ENCODE measurements at places on chromosomes 6 and 20. TPM values are rescaled to one million over a fixed set of nuclear protein-coding genes. Genes with fewer than 3 reads are reported as not detected.

Gene CPNE1
- total RNA-seq = 130 TPM

Gene VGLL2
- not detected for total RNA-seq

Gene TREML1
- total RNA-seq = 0.16 TPM

Gene BEND6
- 0.16 TPM for total RNA-seq

Gene PKIB
- 0.88 TPM for total RNA-seq

Gene RAB32
- total RNA-seq = 5.7 TPM

Gene PCK1
- total RNA-seq = 0.64 TPM

Gene JPH2
- 1.0 TPM for total RNA-seq

Gene ITPR3
- total RNA-seq = 23.7 TPM

Gene EPPIN
- not detected for total RNA-seq

Gene B3GAT2
- not detected for total RNA-seq

Gene TRAPPC3L
- not detected for total RNA-seq

Gene CLDN20
- not detected for total RNA-seq

Gene MATN4
- 0.16 TPM for total RNA-seq

Gene DCDC2
- total RNA-seq = not detected

Gene MEP1A
- total RNA-seq = not detected

Gene ADTRP
- 0.72 TPM for total RNA-seq

Gene METTL24
- not detected for total RNA-seq

Gene THBS2
- total RNA-seq = 50.0 TPM

Gene FAM83B
- 71.8 TPM for total RNA-seq

Gene HLA-G
- total RNA-seq = 0.16 TPM

Gene C20orf202
- total RNA-seq = 0.24 TPM

Gene PLA2G7
- 0.32 TPM for total RNA-seq

Gene ANGPT4
- 0.08 TPM for total RNA-seq

Gene SCGN
- not detected for total RNA-seq

Gene OGFR
- total RNA-seq = 16.0 TPM

Gene SALL4
- 0.44 TPM for total RNA-seq

Gene THBD
- total RNA-seq = 46.5 TPM

Gene BPIFB2
- 2.0 TPM for total RNA-seq

Gene OR2H1
- not detected for total RNA-seq

Gene CBLN4
- total RNA-seq = not detected

Gene NKAPL
- total RNA-seq = 0.12 TPM

Gene VPS16
- 23.8 TPM for total RNA-seq

Gene ILRUN
- total RNA-seq = 49.0 TPM

Gene TBXT
- total RNA-seq = not detected

Gene STXBP5
- 27.8 TPM for total RNA-seq

Gene PTPRK
- total RNA-seq = 13.0 TPM

Gene C20orf144
- not detected for total RNA-seq

Gene FAM184A
- total RNA-seq = 0.76 TPM

Gene ZBP1
- total RNA-seq = 0.44 TPM

Gene SIRPD
- not detected for total RNA-seq

Gene CDH26
- total RNA-seq = 1.3 TPM

Gene CRISP2
- not detected for total RNA-seq

Gene HLA-DQA1
- 3.9 TPM for total RNA-seq

Gene MLIP
- 8.5 TPM for total RNA-seq

Gene F13A1
- total RNA-seq = 2.8 TPM

Gene PROCR
- total RNA-seq = 8.1 TPM

Gene C20orf141
- not detected for total RNA-seq

All from esophagus mucosa (tissue), 1 donor.